ENCODE measurements at places on chromosomes 16 and 17. TPM values are rescaled to one million over a fixed set of nuclear protein-coding genes. Genes with fewer than 3 reads are reported as not detected.

DNA sequence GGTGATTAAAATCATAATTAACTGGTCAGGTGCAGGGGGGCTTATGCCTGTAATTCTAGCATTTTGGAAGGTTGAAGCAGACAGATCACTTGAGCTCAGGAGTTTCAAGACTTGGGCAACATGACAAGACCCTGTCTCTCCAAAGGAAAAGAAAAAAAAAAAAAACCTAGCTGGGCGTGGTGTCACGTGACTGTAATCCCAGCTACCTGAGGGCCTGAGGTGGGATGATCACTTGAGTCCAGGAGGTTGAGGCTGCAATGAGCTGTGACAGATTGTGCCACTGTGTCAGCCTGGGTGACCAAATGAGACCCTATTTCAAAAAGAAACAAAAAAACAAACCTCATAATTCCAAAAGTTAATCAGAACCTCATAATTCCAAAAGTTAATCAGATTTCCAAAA, 505.5 kb downstream of the CDH8 start:
- no peak for DNase-seq

- no peak for DNase-seq
Measured at GRCh38 chr17:80307994-80308691, 47.5 kb downstream of the RNF213 start.

The DNASE1L2 gene
- total RNA-seq = 2.3 TPM

DNA sequence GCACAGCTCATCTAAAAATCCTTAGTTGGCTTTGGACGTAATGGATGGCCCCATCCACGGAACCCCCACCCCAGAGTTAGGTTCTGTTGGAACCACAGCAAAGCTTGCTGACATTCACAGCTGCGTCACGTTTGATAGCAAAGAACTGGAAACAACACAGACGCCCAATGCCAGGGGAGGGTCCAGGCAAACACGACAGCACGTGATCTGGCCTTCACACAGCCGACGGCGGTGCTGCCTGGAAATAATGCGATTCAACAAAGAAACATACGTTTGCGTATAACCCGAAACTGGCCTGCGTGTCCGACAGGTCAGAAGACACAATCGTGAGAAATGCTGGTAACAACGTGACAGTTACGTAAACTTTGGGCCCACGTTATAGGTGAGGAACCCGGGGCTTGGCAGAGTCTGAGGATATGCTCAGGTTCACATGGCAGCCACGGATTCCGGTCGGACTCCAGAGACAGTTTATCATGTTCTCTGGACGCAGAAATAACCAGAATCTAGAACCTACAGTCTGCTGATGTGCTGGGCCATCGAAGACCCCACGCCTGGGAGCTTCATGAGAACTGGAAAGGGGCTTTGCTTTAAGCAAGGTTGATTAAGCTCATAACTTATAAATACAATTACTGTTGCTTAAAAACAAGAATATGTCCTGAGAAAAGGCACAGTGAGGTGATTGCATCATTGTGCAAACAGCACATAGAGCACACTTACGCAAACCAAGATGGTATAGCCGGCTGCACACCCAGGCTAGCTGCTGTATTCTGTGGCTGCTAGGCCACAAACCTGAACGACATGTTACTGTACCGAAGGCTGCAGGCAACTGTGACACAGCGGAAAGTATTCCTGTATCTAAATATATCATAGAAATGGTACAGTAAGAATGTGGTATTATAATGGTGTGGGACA, 70.4 kb downstream of the RPH3AL start:
- no peak for DNase-seq

- no peak for DNase-seq
Measured at GRCh38 chr17:77720946-77721845, 237.3 kb upstream of the TNRC6C start.

The KRTAP1-1 gene
- total RNA-seq = not detected

- no peak for DNase-seq
Measured at GRCh38 chr16:49350265-49351095, 23.1 kb upstream of the C16orf78 start.

- no peak for DNase-seq
Measured at GRCh38 chr16:50248845-50249244, 17.5 kb upstream of the ADCY7 start.

The CAVIN1 gene
- total RNA-seq = 938 TPM

The DHX58 gene
- 13.7 TPM for total RNA-seq

The KCNG4 gene
- not detected for total RNA-seq

DNA sequence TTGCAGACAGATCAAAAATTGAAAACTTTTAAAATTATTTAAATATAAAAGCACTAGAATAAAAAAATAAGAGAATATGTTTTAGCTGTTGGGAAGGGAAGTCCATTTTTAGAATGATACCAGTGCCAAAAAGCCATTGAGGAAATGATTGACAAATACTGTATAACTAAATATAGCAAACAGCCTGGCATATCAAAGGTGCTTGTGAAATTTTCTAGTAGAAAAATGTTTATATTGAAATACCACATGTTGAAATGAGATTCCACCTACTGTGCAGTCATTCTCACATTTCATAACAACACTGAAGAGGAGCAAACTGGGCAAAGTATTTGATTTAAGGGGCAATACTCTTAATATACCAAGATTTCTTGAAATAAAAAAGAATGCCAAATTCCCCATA, 183.5 kb downstream of the PHKB start:
- no peak for DNase-seq

The ABCA6 gene
- 38.5 TPM for total RNA-seq

DNA sequence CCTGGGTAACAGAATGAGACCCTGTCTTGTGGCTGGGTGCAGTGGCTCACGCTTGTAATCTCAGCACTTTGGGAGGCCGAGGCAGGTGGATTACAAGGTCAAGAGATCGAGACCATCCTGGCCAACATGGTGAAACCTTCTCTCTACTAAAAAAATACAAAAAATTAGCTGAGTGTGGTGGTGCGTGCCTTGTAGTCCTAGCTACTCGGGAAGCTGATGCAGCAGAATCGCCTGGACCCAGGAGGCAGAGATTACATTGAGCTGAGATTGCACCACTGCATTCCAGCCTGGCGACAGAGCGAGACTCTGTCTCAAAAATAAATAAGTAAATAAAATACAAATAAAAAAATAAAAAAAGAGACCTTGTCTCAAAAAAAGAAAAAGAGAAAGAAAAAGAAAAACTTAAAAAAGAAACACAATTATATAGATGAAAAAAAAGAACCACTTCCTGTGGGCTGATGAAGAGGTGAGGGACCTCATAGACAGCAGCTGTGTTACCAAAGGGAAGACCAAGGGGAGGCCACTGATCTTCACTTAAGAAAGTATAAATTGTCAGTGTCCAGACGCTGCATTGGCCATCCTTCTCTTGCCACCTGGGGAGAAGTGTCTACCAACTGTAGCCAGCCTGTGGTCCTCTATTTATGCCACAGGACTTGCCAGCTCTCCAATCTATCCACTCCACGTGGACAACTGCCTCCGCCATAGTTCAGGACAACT, 24.4 kb upstream of the SMG1 start:
- no peak for DNase-seq

DNA sequence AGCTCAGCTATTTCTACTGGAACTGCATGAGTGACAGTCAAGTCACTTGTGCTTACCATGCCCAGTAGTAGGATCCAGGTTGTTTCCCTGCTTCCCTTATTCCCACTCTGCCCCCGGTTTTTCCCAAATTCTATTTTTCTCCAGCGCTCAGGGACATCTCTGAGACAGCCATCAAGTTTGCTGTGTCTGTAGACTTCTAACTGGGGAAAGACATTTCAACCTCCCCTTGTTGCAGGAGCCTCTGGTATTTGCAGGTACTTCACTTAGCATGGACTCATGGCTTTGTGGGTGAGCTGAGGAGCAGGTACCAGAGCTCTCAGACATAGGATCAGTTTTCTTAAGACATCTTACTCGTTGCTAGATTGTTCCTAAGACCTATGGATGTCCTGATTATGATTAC, 801.6 kb upstream of the RBFOX1 start:
- no peak for DNase-seq

The CCDC57 gene
- 58.1 TPM for total RNA-seq

The SPNS2 gene
- 23.9 TPM for total RNA-seq

- DNase-seq = no peak
Measured at GRCh38 chr17:78674595-78675315, 97.6 kb upstream of the DNAH17 start.

The PSMB3 gene
- 108 TPM for total RNA-seq

GRCh38 chr17:54785643-54786268, 114.9 kb upstream of the TOM1L1 start:
- DNase-seq = no peak

- DNase-seq = no peak
Measured at GRCh38 chr17:63751806-63752205, 10.2 kb upstream of the STRADA start.

DNA sequence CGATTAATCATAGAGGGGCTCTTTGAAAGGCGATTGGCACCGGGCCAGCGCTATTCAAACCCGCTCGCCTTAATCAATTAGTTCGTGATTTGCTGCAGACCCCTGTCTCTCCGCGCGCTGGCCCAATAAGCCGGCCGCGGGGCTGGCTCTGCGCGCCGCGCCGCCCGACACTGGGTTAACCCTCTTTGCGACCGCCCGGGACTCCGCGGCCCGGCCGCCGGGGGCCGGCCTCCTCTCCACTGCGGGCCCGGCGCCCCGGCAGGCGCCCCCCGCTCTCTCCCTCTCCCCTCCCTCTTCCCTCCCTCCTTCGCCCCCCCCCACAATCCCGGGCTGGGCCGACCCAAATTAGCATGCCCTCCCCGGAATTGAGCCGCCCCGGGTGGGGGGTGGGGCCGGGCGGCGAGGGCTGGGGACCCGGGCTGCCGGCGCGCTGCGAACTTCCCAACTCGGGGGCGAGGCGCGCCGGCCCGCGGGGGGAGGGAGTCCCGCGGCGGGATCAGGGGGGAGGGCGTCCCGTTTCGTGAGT, 428 bp upstream of the SALL1 start:
- no peak for DNase-seq

GRCh38 chr17:77437747-77438146, 297.0 kb downstream of the SEC14L1 start:
- DNase-seq = no peak

The UMOD gene
- not detected for total RNA-seq

GRCh38 chr17:70202840-70203239, 33.5 kb downstream of the KCNJ2 start:
- DNase-seq = no peak

GRCh38 chr16:57364143-57364542, 5.6 kb downstream of the CCL22 start:
- no peak for DNase-seq

- DNase-seq = no peak
Measured at GRCh38 chr17:73286863-73287296, 24.9 kb downstream of the CDC42EP4 start.

The WFIKKN2 gene
- total RNA-seq = 0.14 TPM

The NAGS gene
- total RNA-seq = 0.92 TPM
